Anterior cingulate cortex (tissue), 58 donors: ENCODE measurements at places on chromosomes 16 and 17.

GRCh38 chr17:72266112-72266775 is 145.4 kb downstream of the SOX9 start:
- DNase-seq = no peak

- no peak for DNase-seq
Measured at GRCh38 chr16:4389051-4389955, 17.7 kb downstream of the VASN start.

- no peak for DNase-seq
Measured at GRCh38 chr16:49854796-49855203, 1.1 kb downstream of the ZNF423 start.

GRCh38 chr16:12538667-12539091 is 265.0 kb downstream of the CPPED1 start:
- DNase-seq = no peak

- DNase-seq = no peak
Measured at GRCh38 chr16:86064431-86065250, 165.7 kb downstream of the IRF8 start.

GRCh38 chr17:31397256-31397939 is 5.9 kb downstream of the RAB11FIP4 start:
- no peak for DNase-seq

GRCh38 chr16:88048985-88049384 is 97.8 kb downstream of the BANP start:
- no peak for DNase-seq

DNA sequence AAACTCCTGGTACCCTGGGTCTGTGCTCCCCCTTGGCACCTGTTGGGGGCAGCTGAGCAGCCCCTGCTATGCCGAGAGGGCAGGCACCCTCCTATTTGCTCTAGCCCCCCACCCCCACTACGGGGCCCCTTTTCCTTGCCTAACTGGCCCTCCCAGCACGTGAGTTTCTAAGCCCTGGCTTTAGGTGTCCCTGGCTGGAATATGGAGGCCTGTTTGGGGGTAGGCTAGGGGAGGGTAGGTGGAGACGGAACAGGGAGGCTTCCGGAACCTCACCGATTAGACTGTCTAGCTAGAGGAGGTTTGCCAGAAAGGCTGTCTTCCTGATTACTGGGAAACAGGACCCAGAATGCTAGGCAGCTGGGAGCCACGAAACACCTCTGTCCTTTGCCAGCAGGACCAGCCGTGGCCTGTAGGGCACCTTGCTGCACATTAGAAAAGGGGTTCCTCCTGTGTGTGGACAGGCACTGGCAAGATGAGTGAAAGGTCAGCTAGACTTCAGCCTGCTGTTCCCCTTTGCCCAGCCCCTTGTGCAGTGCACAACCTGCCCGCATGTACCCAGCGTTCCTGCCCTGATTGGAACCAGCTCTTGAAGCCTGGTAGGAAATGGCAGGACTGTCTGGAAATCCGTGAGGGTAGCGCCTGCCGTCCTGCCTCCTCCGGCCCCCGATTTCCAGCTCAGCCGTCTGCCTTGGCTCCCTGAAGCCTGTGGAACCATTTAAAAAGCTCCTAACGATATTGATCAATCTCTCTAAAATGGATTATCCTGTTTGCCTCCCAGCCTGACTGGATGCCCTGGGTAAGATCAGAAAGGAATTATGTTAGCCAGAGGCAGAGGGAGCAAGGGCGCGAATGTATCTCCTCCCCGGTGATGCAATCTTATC is 83.4 kb upstream of the GSE1 start:
- no peak for DNase-seq

DNA sequence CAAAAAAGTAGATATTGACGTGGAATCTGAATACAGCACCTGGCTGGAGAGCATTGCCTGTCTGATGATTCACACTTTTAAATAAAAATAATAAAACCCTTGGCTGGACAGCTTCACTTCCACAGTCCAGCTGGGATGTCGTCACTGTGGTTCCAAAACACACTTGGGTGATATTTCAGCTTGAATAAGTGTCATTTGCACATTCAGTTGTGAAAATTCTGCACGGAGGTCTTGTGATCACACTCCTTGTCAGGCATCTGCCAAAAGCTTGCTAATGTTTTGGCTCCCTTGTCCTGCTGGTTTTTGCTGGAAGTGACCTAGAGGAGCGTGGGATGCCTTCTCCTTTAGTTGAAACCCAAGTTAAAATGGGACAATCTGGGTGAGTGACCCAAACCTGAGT is 60.7 kb downstream of the PCTP start:
- no peak for DNase-seq

GRCh38 chr17:81277946-81278693 is 17.0 kb downstream of the SLC38A10 start:
- no peak for DNase-seq

GRCh38 chr16:4109250-4109736 is 6.9 kb downstream of the ADCY9 start:
- DNase-seq = no peak

DNA sequence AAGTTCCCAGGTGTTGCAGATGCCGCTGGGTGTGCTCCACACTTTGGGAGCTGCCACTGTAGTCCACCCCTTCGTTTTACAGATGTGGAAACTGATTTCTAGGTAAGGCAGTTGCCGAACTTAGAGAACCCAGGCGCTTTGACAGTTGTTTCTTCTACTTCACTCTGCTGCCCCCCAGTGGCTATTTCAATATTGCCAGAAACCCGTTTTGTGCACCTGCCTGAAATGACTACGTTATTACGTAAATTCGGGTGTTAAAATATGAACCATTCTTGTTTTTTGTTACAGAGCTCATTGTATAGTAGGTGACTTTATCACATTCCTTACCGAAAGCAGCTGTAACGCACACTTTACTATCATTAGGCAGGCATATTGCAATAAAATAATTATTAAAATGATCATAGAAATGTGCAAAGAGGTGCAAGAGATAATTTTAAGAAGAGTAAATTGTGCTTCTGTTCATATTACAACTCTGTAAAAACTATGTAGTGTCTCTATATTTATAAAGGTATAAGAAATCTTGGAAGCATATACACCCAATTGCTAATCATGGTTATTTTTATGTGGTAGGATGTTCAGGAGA is 44.9 kb downstream of the OTOA start:
- peak; percentile 20 for DNase-seq

- no peak for DNase-seq
Measured at GRCh38 chr17:30292286-30292858, 628 bp upstream of the BLMH start.

- DNase-seq = no peak
Measured at GRCh38 chr16:83853834-83854233, 45.1 kb upstream of the MLYCD start.

GRCh38 chr16:64870859-64871258 is 251.0 kb downstream of the CDH11 start:
- DNase-seq = no peak

GRCh38 chr16:86355951-86356350 is 154.4 kb upstream of the FOXF1 start:
- DNase-seq = no peak

- DNase-seq = no peak
Measured at GRCh38 chr17:67435122-67435521, 58.0 kb downstream of the PITPNC1 start.

- DNase-seq = no peak
Measured at GRCh38 chr17:75604034-75604695, 16.6 kb downstream of the MYO15B start.

GRCh38 chr17:50471009-50471905 is 2.6 kb upstream of the CHAD start:
- DNase-seq = no peak

- no peak for DNase-seq
Measured at GRCh38 chr16:75727221-75727620, 931 bp upstream of the CPHXL start.

DNA sequence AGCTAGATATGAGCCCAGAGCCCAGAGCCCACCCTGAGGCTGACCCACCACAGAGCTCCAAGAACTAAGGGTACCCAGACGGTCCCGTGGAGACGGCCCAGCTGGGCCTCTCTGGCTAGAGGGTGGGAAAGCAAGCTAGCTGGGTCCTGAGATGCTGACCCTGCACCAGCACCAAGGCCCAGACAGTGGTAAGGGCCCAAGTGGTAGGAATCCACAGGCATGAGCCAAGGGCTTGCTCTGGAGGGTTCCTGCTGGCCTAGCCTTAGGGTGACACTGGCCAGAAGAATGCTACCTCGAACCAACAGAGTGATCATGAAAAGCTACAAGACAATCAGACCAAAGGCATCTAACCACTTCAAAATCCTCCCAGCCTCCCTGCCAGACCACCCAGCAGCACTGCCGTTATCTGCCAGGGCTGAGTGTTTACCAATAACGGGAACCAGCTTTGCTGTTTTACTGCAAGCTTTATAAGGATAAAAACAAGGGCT is 13.2 kb downstream of the HIC1 start:
- DNase-seq = no peak

- DNase-seq = no peak
Measured at GRCh38 chr17:8029121-8029520, 9.7 kb upstream of the ALOX15B start.

GRCh38 chr17:4534928-4535666 is 20.1 kb downstream of the MYBBP1A start:
- no peak for DNase-seq

GRCh38 chr16:68503334-68503733 is 35.8 kb upstream of the ZFP90 start:
- DNase-seq = no peak

DNA sequence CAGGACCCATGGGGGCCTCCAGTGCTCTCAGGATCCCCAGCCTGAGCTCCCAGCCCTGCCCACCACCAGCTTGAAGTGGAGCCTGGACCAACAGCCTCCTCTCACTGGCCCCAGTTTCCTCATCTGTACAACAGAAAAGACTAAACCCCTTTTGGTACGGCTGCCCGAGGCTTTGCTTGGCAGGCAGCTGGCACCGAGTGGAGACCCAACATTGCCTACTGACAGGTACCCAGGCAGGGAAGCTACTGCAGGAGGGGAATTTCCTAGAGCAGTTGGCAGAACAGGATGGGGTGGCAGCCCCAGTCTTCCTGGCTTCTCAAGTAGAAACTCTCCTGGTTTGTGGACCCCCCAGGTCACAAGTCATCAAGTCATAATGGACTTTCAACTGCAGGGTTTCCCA is 14.2 kb downstream of the SREBF1 start:
- DNase-seq = no peak

- peak; percentile 23 for DNase-seq
Measured at GRCh38 chr17:4109449-4109848, 33.4 kb downstream of the ZZEF1 start.

GRCh38 chr16:80656161-80656560 is 115.4 kb downstream of the DYNLRB2 start:
- no peak for DNase-seq

DNA sequence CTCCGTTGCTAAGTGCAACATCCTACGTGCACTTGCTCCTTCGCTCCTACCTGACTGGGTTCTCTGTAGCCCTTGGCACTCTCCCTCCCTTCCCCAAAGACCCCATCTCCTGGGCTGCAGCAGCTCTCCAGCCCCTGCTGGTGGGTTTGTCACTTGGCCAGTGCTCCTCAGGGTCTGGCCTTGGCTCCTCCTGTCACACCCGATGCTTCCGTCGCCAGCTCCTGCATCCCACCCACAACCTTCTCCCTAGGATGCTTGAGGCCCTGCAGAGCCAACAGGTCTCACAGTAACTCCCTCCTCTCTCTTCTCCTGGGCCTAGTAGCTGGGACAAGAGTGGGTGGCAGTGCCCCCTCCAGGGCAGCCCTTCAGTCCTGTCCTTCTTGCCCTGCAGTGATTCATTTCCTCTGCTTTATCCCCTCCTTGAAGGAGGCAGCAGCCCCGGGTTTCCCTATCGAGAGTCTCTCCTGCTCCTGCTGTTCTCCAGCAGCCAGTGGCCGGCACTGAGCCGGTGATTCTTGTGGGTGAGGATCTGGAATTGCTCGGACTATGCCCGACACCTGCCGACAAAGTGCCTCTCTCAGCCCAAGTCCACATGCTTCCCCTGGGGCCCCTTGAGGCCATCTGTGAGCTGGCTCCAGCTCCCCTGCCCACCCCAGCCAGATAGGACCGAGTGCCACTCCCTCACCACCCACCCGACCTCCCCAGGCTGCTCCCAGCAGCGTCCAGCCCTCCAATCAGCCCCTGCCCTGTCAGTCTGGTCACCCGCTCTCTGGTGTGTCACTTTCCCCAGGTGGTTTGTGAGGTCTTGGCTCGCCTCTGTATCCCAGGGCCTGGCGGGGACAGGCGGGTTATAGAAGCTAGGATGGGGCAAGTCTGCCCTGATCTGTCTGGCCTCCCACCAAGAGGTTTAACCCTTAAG is 3.8 kb downstream of the LITAFD start:
- DNase-seq = no peak

GRCh38 chr16:88466175-88466862 is 13.2 kb downstream of the ZFPM1 start:
- DNase-seq = no peak

DNA sequence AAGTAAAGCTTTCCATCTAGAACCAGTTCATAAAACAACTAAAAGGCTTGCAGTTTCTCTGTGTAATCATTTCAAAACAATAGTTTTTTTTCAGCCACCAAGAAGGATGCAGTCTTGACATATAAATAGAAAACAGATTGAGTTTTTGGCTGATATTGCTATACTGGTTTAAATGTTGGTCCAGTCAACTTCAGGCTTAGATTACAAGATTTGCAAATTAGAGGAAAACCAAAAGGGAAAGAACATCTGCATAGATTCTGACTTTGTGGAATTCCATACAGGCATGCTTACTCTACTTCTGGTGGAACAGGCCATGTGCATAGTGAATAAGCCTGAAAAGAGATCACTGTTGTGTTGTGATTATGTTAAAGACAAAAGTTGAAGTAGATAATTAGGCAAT is 150.3 kb downstream of the BCAS3 start:
- no peak for DNase-seq

DNA sequence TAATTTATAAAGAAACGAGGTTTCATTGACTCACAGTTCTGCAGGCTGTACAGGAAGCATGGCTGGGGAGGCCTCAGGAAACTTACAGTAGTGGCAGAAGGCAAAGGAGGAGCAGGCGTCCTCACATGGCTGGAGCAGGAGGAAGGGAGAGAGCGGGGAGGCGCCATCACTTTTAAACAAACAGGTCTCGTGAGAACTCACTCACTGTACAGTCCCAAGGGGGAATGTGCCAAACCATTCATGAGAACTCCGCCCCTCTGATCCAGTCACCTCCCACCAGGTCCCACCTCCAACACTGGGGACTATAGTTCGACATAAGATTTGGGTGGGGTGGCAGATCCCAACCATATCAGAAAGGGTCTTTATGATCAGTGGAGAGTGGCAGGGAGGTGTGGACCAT is 392.4 kb upstream of the TNRC6C start:
- DNase-seq = no peak

DNA sequence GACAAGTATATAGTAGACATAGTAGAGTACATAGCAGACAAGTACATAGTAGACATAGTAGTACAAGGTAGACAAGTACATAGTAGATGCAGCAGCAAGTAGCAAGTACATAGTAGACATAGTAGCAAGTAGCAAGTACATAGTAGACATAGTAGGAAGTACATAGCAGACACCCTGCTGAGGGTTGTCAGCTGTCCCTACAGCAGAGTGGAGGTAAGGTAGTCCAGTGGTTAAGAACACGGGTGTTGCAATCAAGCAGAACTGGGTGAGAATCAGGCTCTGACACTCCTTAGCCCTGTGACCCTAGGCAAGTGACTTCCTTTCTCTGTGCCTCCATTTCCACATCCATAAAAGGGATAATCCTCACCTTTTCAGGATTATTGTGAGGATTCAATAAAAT is 94.7 kb downstream of the NOG start:
- no peak for DNase-seq

- DNase-seq = no peak
Measured at GRCh38 chr16:73202161-73202729, 154.3 kb upstream of the ZFHX3 start.

- DNase-seq = no peak
Measured at GRCh38 chr16:46729326-46729995, 18.7 kb downstream of the MYLK3 start.
